Endothelial cell (in vitro differentiated cells): ENCODE measurements at places on chromosomes 11 and 22. TPM values are rescaled to one million over a fixed set of nuclear protein-coding genes. Genes with fewer than 3 reads are reported as not detected.

The OR10D3 gene
- total RNA-seq: 0.67 TPM

The FAM227A gene
- total RNA-seq: 2.5 TPM

The PC gene
- total RNA-seq: 5.8 TPM

The ARL14EP gene
- total RNA-seq: 19.2 TPM

The OR8A1 gene
- 0.46 TPM for total RNA-seq

- H3K27me3 ChIP-seq: peaks cover 3% of the 10 kb centered on the region
- H3K27ac ChIP-seq: no peak overlapping the region
- no peak for DNase-seq
- no peaks in the 10 kb centered on the region for H3K36me3 ChIP-seq
- H3K4me1 ChIP-seq: no peaks in the 10 kb centered on the region
These were observed 100.0 kb downstream of the CCDC34 start for GRCh38 chr11:27263046-27263445.

- no peak for DNase-seq
- H3K36me3 ChIP-seq: no peaks in the 10 kb centered on the region
- no peak overlapping the region for H3K27ac ChIP-seq
- H3K4me1 ChIP-seq: no peaks in the 10 kb centered on the region
- H3K27me3 ChIP-seq: no peaks in the 10 kb centered on the region
These were observed 507.4 kb upstream of the RAG2 start for GRCh38 chr11:37105427-37105826.

- DNase-seq: no peak
- H3K27me3 ChIP-seq: no peaks in the 10 kb centered on the region
- no peaks in the 10 kb centered on the region for H3K36me3 ChIP-seq
- no peak overlapping the region for H3K4me3 ChIP-seq
- no peak overlapping the region for H3K27ac ChIP-seq
These were observed 649.9 kb upstream of the LUZP2 start for GRCh38 chr11:23846902-23847422.

- H3K27ac ChIP-seq: no peak overlapping the region
- DNase-seq: no peak
- H3K4me3 ChIP-seq: no peak overlapping the region
- H3K4me1 ChIP-seq: peaks cover 10% of the 10 kb centered on the region
- peaks cover 3% of the 10 kb centered on the region for H3K27me3 ChIP-seq
These were observed 148.6 kb downstream of the NXPE2 start for GRCh38 chr11:114826910-114827442.

GRCh38 chr11:45678976-45679375, 13.6 kb upstream of the CHST1 start:
- peaks cover 7% of the 10 kb centered on the region for H3K4me1 ChIP-seq
- H3K27me3 ChIP-seq: peaks cover 2% of the 10 kb centered on the region
- no peak for DNase-seq
- H3K36me3 ChIP-seq: no peaks in the 10 kb centered on the region
- no peak overlapping the region for H3K27ac ChIP-seq

GRCh38 chr11:35414776-35415175, 4.6 kb downstream of the SLC1A2 start:
- H3K27ac ChIP-seq: no peak overlapping the region
- H3K4me3 ChIP-seq: no peak overlapping the region
- H3K36me3 ChIP-seq: peaks cover 3% of the 10 kb centered on the region
- H3K27me3 ChIP-seq: peaks cover 6% of the 10 kb centered on the region

GRCh38 chr11:73931039-73931645, 19.7 kb upstream of the DNAJB13 start:
- no peak overlapping the region for H3K27ac ChIP-seq
- no peaks in the 10 kb centered on the region for H3K4me1 ChIP-seq
- H3K36me3 ChIP-seq: peaks cover 15% of the 10 kb centered on the region

DNA sequence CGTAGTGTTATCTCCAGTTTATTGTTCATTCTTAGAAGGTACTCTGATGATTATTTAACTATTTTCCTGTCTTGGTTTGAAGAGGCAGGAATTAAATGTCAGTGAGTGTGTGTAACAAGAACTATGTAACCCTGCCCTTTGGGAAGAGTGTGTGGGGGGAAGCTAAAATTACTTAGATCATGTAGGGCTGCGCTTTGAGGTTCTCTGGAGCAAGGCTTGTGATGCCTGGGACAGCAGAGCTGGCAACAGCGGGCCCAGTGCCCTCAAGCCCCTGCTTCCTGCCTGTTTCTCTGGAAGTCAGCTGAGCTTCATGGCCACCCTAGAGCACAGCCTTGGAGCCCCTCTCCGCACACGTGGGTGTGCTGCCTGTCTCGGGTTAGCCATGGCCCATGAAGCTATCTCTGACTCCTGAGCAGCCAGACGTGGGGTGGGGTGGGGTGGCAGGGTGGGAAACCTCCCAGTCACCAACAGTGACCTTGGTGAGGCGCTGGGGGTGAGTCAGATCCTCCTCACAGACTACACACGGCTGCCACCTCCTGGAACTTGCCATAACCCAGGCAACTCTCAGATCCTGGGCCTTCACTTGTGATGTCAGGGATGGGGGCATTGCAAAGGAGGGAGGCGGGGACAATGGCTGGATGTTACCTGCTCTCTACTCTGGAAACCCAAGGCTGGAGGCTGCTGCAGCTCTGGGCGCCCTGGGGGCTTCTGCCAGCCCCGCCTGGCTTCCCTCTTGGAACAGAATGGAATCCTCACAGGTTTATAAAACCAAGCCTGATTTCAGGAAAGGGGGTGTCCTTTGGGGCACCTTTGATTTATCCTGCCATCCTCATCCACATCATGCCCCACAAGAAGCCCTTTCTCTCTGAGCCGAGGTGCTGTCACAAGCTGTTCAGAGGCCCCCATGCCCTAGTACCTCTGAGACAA, 88.6 kb downstream of the SNX19 start:
- DNase-seq: peak; percentile 54
- no peak overlapping the region for H3K4me3 ChIP-seq
- peaks cover 2% of the 10 kb centered on the region for H3K27me3 ChIP-seq
- no peaks in the 10 kb centered on the region for H3K36me3 ChIP-seq
- peaks cover 8% of the 10 kb centered on the region for H3K4me1 ChIP-seq
- H3K27ac ChIP-seq: no peak overlapping the region

GRCh38 chr11:33323421-33323820, 66.2 kb downstream of the HIPK3 start:
- no peak overlapping the region for H3K4me3 ChIP-seq
- DNase-seq: no peak
- no peaks in the 10 kb centered on the region for H3K27me3 ChIP-seq
- H3K4me1 ChIP-seq: peaks cover 5% of the 10 kb centered on the region

- H3K4me3 ChIP-seq: peak overlapping the region; percentile 93
- H3K27me3 ChIP-seq: peaks cover 3% of the 10 kb centered on the region
- DNase-seq: peak; percentile 20
- no peak overlapping the region for H3K27ac ChIP-seq
- no peaks in the 10 kb centered on the region for H3K4me1 ChIP-seq
- peaks cover 7% of the 10 kb centered on the region for H3K36me3 ChIP-seq
These were observed 408 bp downstream of the PPP2R5B start for GRCh38 chr11:64924910-64925284.

GRCh38 chr11:88139865-88140264, 35.4 kb downstream of the RAB38 start:
- DNase-seq: no peak
- H3K4me1 ChIP-seq: peaks cover 16% of the 10 kb centered on the region
- H3K4me3 ChIP-seq: no peak overlapping the region

DNA sequence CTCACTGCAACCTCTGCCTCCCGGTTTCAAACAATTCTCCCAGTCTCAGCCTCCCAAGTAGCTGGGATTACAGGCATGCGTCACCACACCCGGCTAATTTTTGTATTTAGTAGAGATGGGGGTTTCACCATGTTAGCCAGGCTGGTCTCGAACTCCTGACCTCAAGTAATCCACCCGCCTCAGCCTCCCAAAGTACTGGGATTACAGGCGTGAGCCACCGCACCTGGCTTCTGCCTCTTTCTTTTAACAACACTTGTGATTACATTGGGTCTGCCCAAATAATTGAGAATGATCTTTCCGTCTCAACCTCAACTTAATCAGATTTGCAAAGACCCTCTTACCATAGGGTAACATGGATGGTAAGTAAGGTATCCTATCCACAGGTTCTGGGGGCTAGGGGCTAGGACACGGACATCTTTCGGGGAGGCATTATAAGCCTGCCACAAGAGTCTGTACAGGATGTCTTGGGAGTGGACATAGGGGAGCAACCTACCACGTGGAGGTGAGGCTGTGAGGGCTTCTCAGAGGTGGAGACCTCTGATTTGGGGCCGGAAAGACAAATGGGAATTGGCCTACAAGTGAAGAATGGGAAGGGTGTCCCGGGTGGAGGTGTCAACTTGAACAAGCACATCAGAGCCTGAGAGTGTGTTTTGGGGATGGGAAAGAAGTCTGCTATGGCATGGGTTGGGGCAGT, 2.7 kb upstream of the CBX6 start:
- peaks cover 4% of the 10 kb centered on the region for H3K4me1 ChIP-seq
- H3K4me3 ChIP-seq: no peak overlapping the region
- H3K36me3 ChIP-seq: peaks cover 5% of the 10 kb centered on the region
- no peak for DNase-seq

DNA sequence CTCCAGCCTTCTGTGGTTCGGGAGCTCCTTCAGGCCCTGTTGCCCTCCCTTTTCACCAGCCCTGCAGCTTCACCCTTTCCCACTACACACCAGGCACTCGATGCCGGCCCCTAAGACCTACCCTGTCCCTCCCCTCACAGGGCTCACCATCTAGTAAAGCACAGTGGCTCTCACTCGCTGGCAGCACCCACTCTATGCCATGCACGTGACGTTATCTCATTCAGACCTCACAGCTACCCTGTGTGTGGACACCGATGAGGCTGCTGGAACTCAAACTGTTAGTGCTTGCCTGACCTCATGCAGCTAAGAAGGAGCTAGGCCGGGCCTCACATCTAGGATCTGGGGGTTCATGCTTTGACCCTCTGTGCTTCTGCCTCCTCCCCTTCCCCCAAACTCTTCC, 45.5 kb downstream of the SCN3B start:
- H3K27ac ChIP-seq: no peak overlapping the region
- H3K4me1 ChIP-seq: peaks cover 11% of the 10 kb centered on the region
- no peak overlapping the region for H3K4me3 ChIP-seq
- H3K36me3 ChIP-seq: peaks cover 75% of the 10 kb centered on the region
- no peak for DNase-seq

DNA sequence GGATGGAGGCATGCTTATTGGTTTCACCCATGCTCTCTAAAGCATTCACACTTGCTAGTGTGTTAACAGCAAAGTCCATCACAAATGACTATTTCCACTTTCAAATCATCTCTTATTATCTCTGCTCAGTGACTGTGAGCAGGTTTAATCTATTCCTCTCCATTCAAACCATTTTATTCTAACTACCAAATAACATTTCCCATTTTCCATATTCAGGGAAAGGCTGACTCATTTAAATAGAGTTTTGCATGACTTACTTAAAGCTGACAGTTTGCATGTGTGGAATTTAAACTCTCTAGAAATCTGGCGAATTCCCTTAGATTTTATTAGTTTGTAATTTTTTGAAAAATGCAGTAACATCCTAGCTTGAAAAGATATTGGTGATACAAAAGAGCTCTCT, 615.7 kb upstream of the LRRC4C start:
- H3K27me3 ChIP-seq: no peaks in the 10 kb centered on the region
- no peaks in the 10 kb centered on the region for H3K4me1 ChIP-seq
- DNase-seq: no peak
- H3K4me3 ChIP-seq: no peak overlapping the region

GRCh38 chr11:128165572-128165971, 421.8 kb downstream of the ETS1 start:
- H3K4me3 ChIP-seq: no peak overlapping the region
- DNase-seq: no peak
- H3K27me3 ChIP-seq: peaks cover 5% of the 10 kb centered on the region
- peak overlapping the region; percentile 78 for H3K27ac ChIP-seq

DNA sequence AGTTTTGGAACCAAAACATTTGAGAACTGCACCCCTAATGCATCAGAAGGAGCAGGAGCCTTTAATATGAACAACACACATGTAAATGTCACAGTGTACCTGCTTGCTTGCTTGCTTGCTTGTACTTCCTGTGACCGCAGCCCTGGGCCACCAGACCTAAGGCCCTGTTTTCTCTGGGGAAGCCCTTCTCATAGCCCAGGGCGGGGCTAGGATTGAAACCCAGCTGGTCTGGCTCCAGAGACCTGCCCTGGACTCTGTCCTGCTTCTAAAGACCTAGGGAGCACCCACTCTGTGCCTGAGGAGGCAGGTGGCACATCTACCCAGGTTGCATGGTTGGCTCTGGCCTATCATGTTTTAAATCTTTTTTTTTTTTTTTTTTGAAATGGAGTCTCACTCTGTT, 7.6 kb upstream of the MCM5 start:
- peaks cover 8% of the 10 kb centered on the region for H3K4me1 ChIP-seq
- peaks cover 6% of the 10 kb centered on the region for H3K27me3 ChIP-seq
- no peak overlapping the region for H3K4me3 ChIP-seq
- peaks cover 5% of the 10 kb centered on the region for H3K36me3 ChIP-seq
- no peak overlapping the region for H3K27ac ChIP-seq
- DNase-seq: no peak

- H3K27me3 ChIP-seq: peaks cover 2% of the 10 kb centered on the region
- peaks cover 20% of the 10 kb centered on the region for H3K4me1 ChIP-seq
- no peak overlapping the region for H3K4me3 ChIP-seq
- peaks cover 8% of the 10 kb centered on the region for H3K36me3 ChIP-seq
- no peak for DNase-seq
These were observed 134.5 kb downstream of the WNT7B start for GRCh38 chr22:45842291-45842991.

- H3K4me1 ChIP-seq: no peaks in the 10 kb centered on the region
- no peak overlapping the region for H3K27ac ChIP-seq
- H3K4me3 ChIP-seq: no peak overlapping the region
- no peak for DNase-seq
- peaks cover 6% of the 10 kb centered on the region for H3K27me3 ChIP-seq
These were observed 569.3 kb downstream of the BRD1 start for GRCh38 chr22:49258107-49259010.

DNA sequence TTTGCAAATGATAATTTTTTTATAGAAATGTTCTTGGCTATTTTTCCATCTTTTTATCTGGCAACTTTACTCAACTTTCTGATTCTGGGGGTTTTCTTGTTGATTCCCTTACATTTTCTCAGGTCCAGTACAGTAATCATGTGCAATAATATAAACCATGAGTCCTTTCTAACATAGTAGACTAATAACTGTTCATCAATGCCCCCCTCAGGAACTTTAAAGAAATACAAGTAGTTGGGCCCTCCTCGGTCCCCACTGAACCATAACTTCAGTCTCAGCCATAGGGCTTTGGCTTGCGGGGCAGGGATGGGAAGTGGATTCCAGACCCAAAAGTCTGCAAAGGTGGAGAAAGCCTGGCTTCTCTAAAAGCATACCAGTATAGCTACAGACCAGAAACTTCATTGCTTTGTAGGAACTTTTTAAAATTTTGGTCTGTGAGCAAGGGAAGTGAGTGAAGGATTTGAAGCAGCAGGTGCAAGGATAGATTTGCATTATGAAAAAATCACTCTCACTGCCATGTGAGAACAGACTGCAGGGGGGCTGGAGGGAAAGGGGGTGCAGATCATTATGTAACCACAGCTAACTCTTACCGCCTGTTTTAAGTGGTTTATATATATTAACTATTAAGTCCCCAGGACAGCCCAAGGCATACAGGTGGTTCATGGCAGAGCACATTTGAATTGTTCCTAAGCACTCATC, 10.4 kb upstream of the TUB start:
- no peaks in the 10 kb centered on the region for H3K36me3 ChIP-seq
- peaks cover 5% of the 10 kb centered on the region for H3K27me3 ChIP-seq
- no peak overlapping the region for H3K27ac ChIP-seq
- H3K4me3 ChIP-seq: no peak overlapping the region
- H3K4me1 ChIP-seq: no peaks in the 10 kb centered on the region

GRCh38 chr11:47553406-47553743, 443 bp upstream of the CELF1 start:
- H3K4me1 ChIP-seq: peaks cover 24% of the 10 kb centered on the region
- no peak for DNase-seq
- H3K4me3 ChIP-seq: peak overlapping the region; percentile 92
- peaks cover 13% of the 10 kb centered on the region for H3K36me3 ChIP-seq
- H3K27ac ChIP-seq: peak overlapping the region; percentile 89

GRCh38 chr22:50058906-50059880, 1.1 kb upstream of the TTLL8 start:
- peaks cover 12% of the 10 kb centered on the region for H3K4me1 ChIP-seq
- DNase-seq: peak; percentile 52
- peak overlapping the region; percentile 29 for H3K4me3 ChIP-seq
- no peak overlapping the region for H3K27ac ChIP-seq
- no peaks in the 10 kb centered on the region for H3K36me3 ChIP-seq
